ENCODE measurements at places on chromosomes 7 and 10. TPM values are rescaled to one million over a fixed set of nuclear protein-coding genes. Genes with fewer than 3 reads are reported as not detected.

The LRRC17 gene
- 103 TPM for polyA plus RNA-seq

The ZNF804B gene
- polyA plus RNA-seq, result not detected

The RAB19 gene
- polyA plus RNA-seq, result not detected

The STMP1 gene
- polyA plus RNA-seq, result 50.6 TPM

The ANKRD2 gene
- 0.26 TPM for polyA plus RNA-seq

The GLCCI1 gene
- polyA plus RNA-seq, result 4.4 TPM

The RSPH10B2 gene
- 0.02 TPM for polyA plus RNA-seq

The OR13A1 gene
- not detected for polyA plus RNA-seq

The GSDME gene
- 40.8 TPM for polyA plus RNA-seq

The ARHGEF35 gene
- 1.9 TPM for polyA plus RNA-seq

The TBL2 gene
- 45.4 TPM for polyA plus RNA-seq

The INTS1 gene
- polyA plus RNA-seq, result 16.2 TPM

The DNAJC12 gene
- polyA plus RNA-seq, result 2.3 TPM

The NUTM2B gene
- 0.15 TPM for polyA plus RNA-seq

The WEE2 gene
- polyA plus RNA-seq, result not detected

The VSTM4 gene
- 4.5 TPM for polyA plus RNA-seq

The AASS gene
- polyA plus RNA-seq, result 8.8 TPM

The NPSR1 gene
- not detected for polyA plus RNA-seq

The ADO gene
- 13.2 TPM for polyA plus RNA-seq

The DYNC1I1 gene
- polyA plus RNA-seq, result 0.30 TPM

The ZNF727 gene
- not detected for polyA plus RNA-seq

The TRIL gene
- polyA plus RNA-seq, result 0.14 TPM

The KLF14 gene
- polyA plus RNA-seq, result 0.27 TPM

The SPDYE3 gene
- not detected for polyA plus RNA-seq

The PTF1A gene
- not detected for polyA plus RNA-seq

The CRPPA gene
- polyA plus RNA-seq, result 1.0 TPM

The RBM28 gene
- polyA plus RNA-seq, result 22.9 TPM

The RAPGEF5 gene
- polyA plus RNA-seq, result 0.12 TPM

The CYP2E1 gene
- 0.66 TPM for polyA plus RNA-seq

The MYPN gene
- 0.77 TPM for polyA plus RNA-seq

The FAM149B1 gene
- polyA plus RNA-seq, result 22.8 TPM

The C7orf33 gene
- polyA plus RNA-seq, result not detected

The MOGAT3 gene
- not detected for polyA plus RNA-seq

The GNG11 gene
- 46.1 TPM for polyA plus RNA-seq

The CADPS2 gene
- 9.6 TPM for polyA plus RNA-seq

The COL1A2 gene
- 3,638 TPM for polyA plus RNA-seq

The ATOH7 gene
- 0.08 TPM for polyA plus RNA-seq

The WNT8B gene
- polyA plus RNA-seq, result not detected

The AKR1C2 gene
- 12.1 TPM for polyA plus RNA-seq

The PRSS37 gene
- polyA plus RNA-seq, result not detected

The OPN1SW gene
- polyA plus RNA-seq, result not detected

The SMO gene
- 4.5 TPM for polyA plus RNA-seq

The CYP2C18 gene
- polyA plus RNA-seq, result 0.02 TPM

The CPSF4 gene
- polyA plus RNA-seq, result 17.3 TPM

The H2BK1 gene
- polyA plus RNA-seq, result not detected

The CPA1 gene
- polyA plus RNA-seq, result not detected

The SIRT1 gene
- 17.0 TPM for polyA plus RNA-seq

The PLEKHS1 gene
- polyA plus RNA-seq, result not detected

The FKBP6 gene
- polyA plus RNA-seq, result not detected

The METTL2B gene
- polyA plus RNA-seq, result 28.8 TPM

The POLR1F gene
- polyA plus RNA-seq, result 21.6 TPM

The LYZL1 gene
- polyA plus RNA-seq, result not detected

The ARMS2 gene
- polyA plus RNA-seq, result not detected

The CDK5 gene
- polyA plus RNA-seq, result 24.7 TPM

The VOPP1 gene
- polyA plus RNA-seq, result 52.1 TPM

The STEAP1 gene
- polyA plus RNA-seq, result 26.1 TPM

The SFXN4 gene
- 18.1 TPM for polyA plus RNA-seq

The EBF3 gene
- 1.0 TPM for polyA plus RNA-seq

The CYP2C9 gene
- not detected for polyA plus RNA-seq

The SNCG gene
- polyA plus RNA-seq, result 34.4 TPM

All from fibroblast of lung (primary cell).